Stimulated activated CD8-positive, alpha-beta memory T cell treated with anti-CD3 and anti-CD28 coated beads, Interleukin-7, amount 100 ng/mL, for 48 hours (primary cell): ENCODE measurements at places on chromosomes 5 and 9.

GRCh38 chr9:117744369-117744768 lies 40.2 kb downstream of the TLR4 start:
- no peak for DNase-seq

- no peak for DNase-seq
Observed at GRCh38 chr5:756171-756570, 28.4 kb downstream of the ZDHHC11B start.

- no peak for DNase-seq
Observed at GRCh38 chr9:128389395-128390149, 18.4 kb downstream of the URM1 start.

GRCh38 chr9:130956636-130957450 lies 17.8 kb upstream of the FIBCD1 start:
- no peak for DNase-seq

DNA sequence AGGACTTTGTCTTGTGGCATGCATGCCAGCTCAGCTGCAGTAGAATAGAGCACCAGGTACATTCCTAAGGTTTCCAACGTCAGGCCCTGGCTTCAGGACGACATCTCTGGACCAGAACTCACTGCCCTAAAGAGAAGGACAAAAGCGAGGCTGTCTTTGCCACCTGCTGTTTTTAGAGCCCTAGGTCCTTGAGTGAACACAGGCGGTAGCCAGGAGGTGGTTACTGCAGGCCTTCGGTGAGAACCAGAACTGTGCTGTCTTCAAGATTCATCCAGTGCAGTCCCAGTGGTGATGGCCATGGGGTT lies 288.9 kb upstream of the CDH18 start:
- DNase-seq = no peak

DNA sequence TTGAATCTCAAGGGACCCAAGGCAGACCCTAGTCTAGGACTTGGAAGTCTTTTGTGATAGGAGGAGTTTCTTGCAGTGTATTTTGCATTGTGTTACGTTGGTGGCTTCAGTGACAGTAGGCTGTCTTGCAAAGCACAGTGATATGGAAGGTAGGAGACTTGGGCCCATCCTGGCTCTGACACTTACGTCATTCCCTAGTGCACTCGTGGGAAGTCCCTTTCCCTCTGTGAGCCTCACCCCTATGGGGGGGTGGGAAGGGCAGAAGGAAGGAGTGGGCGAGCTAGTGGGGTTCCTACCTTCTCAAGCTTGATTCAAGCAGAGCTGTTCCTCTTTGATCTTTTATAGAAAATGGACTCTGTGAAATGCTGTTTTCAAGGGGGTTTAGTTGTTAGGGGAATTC lies 9.2 kb upstream of the TEX53 start:
- no peak for DNase-seq

DNA sequence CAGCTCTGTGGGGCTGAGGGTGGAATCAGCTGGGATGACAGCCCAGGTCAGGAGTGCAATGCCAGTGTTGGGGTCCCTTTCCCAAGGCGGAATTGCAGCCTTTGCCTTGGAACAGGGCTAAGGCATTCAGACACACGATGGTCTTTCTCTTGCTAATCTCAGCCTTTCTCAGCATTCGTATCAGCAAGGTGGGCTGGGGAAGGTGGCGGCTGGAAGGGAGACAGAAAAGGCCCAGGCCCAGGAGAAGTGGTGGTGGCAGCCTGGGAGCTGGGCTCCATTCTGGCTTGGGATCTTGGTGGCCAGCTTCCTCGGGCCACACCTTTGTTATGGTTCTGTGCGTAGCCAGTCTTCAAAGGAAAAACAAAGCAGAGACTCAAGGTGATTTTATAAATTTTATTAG lies 1.1 kb upstream of the ARHGEF28 start:
- DNase-seq = no peak

GRCh38 chr5:123438902-123439301 lies 15.7 kb upstream of the CEP120 start:
- DNase-seq = no peak

DNA sequence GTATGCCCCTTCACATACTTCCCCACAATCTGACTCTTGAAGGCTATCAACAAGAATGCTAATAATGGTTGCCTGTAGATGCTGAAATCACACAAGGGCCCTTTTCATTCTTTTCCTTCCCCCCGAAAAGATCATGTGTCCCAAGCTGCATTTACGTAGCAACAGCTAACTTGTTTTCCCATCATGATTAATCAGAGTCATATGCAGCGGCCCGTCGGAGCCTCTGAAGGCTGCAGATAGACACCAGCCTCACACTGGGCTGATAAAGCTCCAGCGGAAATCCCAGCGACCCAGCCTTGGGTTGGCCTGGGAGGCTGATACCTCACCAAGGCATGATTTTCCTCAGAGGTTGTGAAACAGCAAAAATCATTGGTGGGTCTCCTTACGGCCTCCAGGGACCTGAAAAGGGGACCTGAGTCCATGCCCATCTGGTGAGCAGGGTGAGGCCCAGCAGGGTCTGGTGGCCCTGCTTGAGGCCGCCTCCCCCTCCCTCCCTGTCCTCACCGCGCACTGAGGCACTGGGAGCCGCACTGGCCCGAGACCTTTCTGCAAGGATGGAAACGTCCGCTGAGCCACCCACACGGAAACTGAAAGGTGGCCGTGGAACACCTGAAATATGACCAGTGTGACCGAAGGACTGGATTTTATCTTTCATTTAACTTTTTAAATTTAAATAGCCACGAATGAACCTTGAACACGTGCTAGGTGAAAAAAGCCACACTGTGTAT lies 114.2 kb upstream of the PHYKPL start:
- DNase-seq = no peak
